NCI-H526 (cell line): ENCODE measurements at places on chromosomes 1 and 21.
A peak's percentile ranks its signal among the peaks of the same experiment; 100 is the strongest.

GRCh38 chr1:72221811-72222210 is 60.5 kb downstream of the NEGR1 start:
- DNase-seq, result no peak

DNA sequence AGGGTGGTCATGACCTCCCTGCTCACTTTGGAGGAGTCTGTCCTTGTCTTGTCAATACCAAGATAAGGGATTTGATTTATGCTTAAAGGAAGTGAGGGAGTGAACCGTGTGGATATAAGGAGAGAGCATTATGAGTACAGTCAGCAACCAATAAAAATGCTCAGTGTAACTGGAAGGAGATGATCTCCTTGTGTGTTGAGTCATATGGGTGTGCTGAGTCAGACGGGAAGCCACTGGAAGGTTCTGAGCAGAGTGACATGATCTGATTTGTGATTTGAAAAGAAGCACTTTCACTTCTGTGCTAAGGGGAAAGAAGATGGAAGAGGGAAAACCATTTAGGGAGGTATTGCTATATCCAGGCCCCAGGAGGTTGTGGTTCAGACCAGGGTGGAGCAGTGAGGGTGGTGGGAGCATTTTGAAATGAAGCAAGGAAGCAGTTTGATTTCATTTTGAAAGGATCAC is 2.5 kb upstream of the BCL10 start:
- no peak for DNase-seq

DNA sequence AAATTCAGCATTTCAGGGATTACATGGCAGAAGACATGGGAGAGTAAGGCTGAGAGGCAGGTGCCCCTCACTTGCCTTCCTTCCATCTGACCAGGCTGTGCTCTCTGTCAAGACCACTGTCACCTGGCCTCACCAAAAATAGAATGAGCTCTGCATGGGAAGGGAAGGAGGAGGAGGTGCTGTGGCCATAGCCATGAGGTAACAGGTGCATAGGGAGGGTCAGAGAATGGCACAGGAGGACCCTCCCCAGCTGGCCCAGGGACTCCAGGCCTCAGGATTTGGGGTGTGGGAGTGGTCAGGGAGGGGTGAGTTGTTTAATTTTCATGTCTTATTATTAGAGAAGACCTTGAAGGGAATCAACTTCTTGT is 192.3 kb downstream of the FCRL5 start:
- DNase-seq, result no peak

GRCh38 chr1:38138498-38139233 is 92.1 kb upstream of the POU3F1 start:
- no peak for DNase-seq

- DNase-seq, result peak; percentile 47
These were observed 226.5 kb downstream of the SMYD3 start for GRCh38 chr1:246280551-246280950.

GRCh38 chr21:33685613-33686197 is 43.4 kb downstream of the ITSN1 start:
- no peak for DNase-seq

DNA sequence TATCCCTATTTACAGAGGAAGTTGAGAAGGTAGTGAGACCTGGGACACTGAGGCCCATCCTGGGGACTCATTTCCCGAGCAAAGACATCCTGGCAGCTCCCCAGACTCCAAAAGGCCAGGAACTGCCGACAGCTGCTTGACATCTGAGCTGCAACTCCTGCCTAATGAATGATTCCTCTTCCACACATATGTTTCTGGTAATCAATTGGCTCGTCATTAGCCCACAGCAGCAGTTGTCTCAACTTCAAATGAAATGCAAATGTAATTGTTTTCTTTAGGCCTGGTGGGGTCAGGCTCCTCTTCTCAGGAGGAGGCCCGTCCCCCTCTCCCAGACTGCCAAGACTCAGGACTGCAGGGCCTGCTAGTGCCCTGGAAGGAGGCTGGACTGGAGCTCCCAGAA is 61.8 kb upstream of the DISP3 start:
- DNase-seq, result peak; percentile 19

DNA sequence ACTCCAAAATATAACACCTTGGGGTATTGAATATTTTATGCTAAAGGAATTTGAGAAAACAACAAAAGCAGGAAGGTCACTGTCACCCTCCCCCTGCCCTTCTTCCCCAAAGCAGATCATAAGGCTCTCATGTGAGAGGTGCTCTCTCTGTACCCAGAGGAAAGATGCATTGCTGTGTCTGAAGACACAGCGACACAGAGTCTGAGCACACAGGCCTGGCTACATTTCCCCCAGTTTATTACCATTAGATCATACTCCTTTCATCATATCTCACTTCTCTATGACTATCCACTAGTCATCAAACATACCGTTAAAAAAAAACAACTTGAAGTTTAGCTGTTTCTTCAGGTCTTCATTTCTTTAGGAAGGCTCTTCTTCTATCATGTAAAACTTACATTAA is 127.1 kb downstream of the PPIAL4G start:
- DNase-seq, result no peak

- DNase-seq, result no peak
These were observed 60.1 kb downstream of the RGS13 start for GRCh38 chr1:192696082-192696481.

- DNase-seq, result peak; percentile 62
These were observed 41.6 kb downstream of the PCNX2 start for GRCh38 chr1:233253832-233254331.

- no peak for DNase-seq
These were observed 17.0 kb downstream of the KLHDC8A start for GRCh38 chr1:205339717-205340116.

DNA sequence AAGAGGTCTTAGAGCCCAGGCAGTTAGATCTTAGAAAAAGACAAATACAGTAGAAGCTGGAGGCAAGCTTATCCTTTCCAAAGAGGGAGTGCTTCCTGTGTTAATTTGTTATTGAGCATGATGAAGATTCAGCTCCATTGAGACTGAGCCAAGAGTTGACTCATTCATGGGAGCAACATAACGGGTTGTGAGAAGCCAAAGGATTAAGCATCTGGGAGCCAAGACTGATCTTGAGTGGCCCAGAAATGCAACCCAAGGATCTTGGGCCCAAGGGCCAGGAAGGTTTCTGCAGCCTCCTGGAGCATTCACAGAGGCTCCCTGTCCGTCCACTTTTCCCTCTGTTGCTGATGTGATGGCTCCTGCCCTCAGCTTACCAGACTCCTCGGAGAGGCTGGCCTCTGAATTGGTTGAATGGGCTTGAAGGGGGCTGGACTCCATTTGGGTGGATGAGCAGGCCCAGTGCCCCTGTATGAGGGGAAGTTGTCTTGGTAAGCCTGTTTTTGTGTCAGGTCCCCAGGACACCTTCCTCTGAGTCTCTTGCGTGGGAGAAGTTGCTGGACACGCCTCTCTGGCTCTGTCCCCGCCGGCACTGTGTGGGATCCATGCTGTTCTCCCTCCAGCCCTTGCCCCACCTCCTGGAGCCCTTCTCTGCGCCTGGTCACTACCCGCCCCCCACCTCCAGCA is 42.4 kb downstream of the PDE9A start:
- DNase-seq, result no peak

DNA sequence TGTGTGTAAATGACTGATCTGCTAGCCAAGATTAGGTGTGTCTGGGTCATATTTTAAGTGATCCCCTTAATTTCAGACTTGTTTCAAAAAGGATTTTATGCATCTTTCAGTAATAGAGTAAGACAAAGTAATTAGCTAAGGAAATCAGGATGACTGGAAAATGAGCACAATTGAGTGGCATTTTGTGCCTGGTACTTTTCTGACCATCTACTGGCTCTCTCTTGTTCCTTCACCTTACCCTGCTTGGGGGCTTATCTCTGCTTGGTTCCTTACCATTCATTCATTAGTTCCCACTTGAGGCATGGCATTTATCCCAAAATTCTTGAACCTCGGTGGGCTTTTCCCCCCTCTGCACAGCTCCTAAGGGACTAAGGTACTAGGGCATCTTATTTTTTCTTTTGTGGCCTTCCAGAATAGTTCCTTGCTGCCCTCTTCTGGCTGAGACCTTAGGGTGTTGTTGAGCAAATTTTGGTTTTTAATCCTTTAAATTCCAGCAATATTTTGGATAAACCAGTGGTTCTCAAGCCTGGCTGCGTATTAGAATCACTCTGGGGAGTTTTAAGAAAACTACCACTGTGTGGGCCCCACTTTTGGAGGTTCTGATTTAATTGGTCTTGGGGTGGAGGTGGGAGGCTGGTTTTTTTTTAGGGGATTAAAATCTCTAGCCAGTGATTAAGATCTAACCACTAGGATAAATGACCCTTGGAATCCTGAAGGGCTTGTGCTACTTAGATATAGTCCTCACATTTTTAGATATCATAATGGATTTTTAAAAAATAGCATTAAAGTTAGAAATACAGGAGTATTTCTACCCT is 50.8 kb downstream of the HS2ST1 start:
- DNase-seq, result no peak

DNA sequence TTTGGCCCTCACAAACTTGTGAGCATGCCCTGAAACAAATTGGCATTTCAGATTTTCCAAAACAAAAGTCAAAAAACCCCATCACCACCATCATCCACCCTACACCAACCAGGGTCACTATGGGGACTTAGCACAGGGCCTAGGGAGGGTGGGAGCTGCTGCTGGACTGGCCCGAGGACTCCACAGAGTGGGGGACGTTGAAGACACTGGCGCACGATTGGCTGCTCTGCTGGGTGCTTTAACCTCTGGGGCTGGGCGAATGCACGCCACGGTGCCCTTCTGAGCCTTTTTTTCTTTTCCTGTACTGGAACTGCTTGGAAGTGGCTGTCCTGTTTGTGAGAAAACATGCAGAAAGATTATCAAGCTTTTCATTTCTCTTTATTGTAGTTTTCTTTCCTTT is 92.8 kb downstream of the CD247 start:
- no peak for DNase-seq

GRCh38 chr1:10604966-10605365 is 130.2 kb downstream of the PEX14 start:
- no peak for DNase-seq

- no peak for DNase-seq
These were observed 130.5 kb downstream of the TMEM53 start for GRCh38 chr1:44543786-44544185.

DNA sequence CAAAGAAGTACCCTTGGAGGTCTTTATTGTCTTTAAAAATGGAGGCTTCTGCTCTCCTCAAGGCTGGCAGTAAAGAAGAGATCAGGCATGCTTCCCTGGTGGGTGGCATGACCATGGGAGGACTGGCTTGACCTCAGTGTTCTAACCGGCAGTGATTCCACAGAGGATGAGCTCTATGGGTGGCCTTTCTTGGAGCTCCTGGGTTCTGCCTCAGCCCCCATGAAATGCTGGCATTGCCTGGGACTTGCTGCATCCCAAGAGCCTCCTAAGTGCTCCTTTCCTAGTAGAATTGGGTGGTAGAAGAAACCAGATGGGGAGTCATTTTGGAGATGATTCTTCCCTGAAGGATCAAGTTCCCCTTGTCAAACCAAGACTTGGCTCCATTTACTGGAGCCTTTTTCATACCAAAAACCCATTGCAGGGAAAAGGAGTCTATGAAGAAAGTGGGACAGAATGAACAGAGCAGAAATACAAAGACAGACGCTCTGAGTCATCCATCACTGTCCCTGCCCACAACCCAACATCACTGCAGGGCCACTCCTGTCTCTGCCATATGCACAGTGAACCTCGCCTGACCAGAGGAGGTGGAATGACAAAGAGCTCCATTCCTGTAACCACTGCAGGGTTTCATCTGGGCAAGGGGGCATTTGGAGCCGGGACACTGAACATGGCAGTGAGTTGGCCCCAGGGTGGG is 42.4 kb downstream of the RIMS3 start:
- no peak for DNase-seq

- peak; percentile 22 for DNase-seq
These were observed 62.3 kb upstream of the HIVEP3 start for GRCh38 chr1:41980827-41981653.

- no peak for DNase-seq
These were observed 182.7 kb downstream of the LMX1A start for GRCh38 chr1:165173818-165174217.

DNA sequence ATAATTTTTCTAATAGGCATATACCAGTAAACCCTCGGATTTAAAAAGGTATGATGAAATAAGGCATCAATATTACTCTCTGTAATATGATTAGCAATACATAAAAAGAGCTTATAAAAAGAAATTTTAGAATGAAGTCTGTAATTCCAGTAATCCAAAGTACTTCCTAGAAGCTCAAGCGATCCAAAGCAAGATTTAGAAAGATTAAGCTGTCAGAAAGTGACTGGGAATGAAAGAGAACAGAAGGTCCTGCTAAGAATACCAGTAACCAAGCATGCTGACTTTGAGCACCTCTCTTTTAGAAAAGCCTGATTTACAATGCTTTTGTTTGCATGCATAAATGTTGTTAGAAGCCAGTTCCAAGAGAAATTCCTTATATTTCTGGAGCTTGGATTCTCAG is 125.1 kb downstream of the GIPC2 start:
- DNase-seq, result no peak

GRCh38 chr1:235648954-235649367 is 623 bp downstream of the GNG4 start:
- DNase-seq, result no peak

- DNase-seq, result no peak
These were observed 7.4 kb upstream of the ARF1 start for GRCh38 chr1:228074954-228075730.

DNA sequence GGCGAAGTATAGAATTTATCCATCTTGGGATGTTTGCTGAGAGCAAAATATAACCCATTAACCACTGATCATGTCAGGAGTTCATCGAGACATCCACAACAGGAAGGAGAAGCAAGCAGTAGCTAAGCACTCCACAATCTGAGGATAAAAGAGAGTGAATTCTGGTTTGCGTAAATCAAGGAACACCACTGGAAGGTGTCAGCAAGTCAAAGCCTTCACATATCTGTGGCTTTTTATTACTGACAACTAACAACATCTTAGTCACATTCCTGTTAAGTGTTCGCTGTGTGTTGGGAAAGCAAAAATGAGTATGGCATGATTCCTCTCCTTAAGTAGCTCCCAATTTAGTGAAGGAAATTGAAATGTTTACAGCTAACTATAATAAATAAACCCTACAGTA is 44.5 kb upstream of the DARS2 start:
- no peak for DNase-seq

DNA sequence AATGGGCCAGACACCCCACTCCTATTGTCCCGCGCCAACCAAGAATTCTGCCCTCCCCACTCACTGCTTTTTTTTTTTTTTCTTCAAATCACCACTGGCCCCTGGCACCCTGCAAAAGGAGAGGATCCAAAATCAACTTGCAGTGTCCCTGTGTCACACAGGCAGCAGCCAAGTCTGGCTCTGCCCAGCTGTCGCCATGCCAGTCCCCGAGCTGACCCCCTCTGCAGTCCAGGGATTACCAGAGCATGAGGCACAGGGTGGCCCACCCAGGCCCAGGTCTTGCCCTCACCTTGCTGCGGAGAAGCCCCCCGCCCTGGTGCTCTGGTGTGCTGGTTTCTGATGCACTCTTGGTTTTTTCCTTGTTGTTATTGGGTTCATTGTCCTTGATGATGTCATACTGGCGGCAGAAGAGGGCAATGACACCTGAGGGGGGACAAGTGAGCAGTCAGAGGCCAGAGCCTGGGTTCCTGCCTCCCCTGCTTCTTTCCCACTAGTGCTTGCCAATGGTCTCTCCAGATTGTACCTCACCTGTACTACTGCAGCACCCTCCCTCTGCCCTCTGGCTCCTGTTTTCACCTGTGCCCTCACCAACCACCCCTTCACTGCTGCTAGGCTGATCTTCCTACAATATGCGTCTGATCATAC is 6.2 kb downstream of the FNDC5 start:
- no peak for DNase-seq
